ENCODE measurements at places on chromosomes 1 and 21.

- no peak for DNase-seq
Measured at GRCh38 chr1:168234846-168235547, 9.2 kb downstream of the SFT2D2 start.

GRCh38 chr21:43609501-43610340, 49.6 kb downstream of the HSF2BP start:
- no peak for DNase-seq

DNA sequence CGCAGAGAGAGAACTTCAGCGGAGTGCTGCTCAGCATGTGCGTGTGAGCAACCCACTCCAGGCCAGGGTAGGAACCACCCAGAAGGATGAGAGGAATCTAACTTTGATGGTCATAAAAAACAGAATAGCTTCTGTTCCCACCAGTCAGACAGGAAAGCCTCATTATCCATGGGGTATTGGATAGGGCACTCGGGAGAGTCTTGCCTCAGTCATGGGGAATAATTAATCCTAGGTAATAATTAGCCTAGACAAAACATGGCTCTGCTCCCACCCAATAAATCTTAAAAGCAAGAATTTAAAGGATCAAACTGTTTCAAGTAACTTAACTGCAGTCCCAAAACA, 35.3 kb downstream of the LDLRAD1 start:
- no peak for DNase-seq

GRCh38 chr1:210292231-210292871, 36.4 kb upstream of the HHAT start:
- peak; percentile 64 for DNase-seq

- DNase-seq: no peak
Measured at GRCh38 chr1:232547938-232548484, 81.9 kb downstream of the SIPA1L2 start.

DNA sequence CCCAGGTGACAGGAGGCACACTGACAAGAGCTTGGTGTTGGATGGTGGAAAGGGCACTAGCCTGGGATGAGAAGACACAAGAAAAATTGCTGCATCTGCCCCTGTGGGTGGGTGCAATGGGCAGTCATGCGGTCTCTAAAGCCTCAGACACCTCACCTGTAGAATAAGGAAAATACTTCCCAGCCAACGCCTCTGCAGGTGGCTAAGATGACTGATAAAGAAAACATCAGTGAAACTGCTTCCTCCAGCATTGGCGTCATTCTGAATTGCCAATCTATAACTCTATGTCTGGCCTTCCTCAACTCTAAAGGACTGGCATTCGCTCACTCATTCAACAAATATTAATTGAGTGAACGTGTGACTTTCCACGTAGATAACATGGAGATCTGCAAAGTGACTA, 100.4 kb upstream of the F3 start:
- DNase-seq: no peak

- DNase-seq: peak; percentile 84
Measured at GRCh38 chr1:155005076-155006011, 2.7 kb downstream of the ZBTB7B start.

DNA sequence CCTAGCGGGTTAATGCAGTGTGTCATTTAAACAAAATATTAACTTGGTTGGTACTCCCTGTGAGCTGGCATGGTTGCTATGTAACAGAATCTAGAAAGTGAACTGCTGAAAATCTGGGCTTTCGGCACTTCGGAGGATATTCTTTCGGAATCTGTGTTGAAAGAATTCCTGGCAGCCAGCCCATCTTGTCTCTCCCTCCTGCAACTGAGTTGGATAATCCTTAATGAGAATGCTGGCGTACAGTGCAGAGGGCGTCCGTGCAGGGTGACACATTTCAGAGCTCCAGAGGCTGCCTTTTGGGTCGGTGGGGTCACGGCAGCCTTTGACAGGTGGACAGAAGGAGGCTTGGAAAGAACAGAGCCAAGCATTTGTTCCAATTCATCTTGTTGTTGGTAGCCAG, 3.7 kb downstream of the KAZN start:
- DNase-seq: peak; percentile 80

- no peak for DNase-seq
Measured at GRCh38 chr21:44441581-44442265, 13.6 kb upstream of the LRRC3 start.

DNA sequence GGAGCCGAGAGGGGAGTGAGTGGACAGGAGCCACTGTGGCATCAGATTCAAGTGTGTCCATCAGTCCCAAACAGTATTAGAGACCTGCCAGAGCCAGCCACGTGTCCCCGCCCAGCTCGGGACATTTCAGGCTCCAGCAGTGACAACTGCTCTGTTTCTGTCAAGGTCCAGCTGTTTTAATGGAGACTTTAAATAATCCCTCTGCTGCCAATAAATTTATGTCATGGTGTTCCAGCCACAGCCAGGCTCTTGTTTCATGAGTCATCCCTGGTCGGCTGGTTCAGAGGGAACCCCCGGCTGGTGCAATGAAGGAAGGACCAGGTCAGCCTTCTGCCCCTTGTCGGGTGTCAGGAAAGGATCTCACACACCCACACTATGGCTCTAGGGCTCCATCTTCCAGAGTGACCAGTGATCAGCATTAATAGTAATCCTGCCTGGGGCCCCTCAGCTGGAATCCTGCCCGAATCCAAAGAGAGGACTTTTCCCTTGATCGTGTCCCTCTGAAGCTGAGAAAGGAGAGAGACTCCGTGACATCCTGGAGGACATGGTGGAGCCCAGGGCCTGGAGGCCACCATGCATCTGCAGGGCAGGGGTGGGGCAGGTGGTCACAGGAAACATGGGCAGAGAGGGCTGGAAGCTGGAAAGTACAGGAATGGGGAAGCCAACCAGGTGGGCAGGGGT, 197.3 kb downstream of the MATN1 start:
- peak; percentile 71 for DNase-seq

GRCh38 chr21:42807938-42808613, 71.3 kb downstream of the WDR4 start:
- no peak for DNase-seq

DNA sequence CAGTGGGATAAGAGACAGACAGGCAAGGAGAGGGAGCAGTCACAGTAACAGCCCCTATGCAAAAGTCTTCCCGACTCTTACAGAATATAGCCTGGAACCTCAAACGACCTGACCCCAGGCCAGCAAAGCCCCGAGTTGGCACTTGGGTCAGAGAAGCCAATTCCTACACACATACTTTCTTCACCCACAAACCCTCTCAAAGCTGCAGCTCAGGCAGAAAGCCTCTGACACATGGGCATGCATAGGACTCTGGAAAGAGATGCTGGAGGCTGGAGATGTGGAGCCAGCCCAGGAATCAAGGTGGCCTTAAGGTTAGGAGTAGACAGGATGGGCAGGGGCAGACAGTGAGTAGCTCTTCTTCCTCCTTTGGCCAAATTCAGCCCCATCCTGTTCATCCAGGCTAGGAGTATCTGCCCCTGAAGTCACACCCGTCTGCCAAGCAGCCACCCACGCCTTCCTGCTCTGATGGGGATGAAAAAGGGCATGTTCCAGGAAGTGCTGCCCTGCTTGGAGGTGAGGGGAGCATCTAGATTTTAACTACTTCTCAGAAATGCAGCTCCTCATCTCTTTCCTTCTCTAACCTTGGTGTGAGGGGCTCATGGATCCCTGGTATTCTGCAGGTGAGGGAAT, 7.8 kb downstream of the SLC41A1 start:
- DNase-seq: no peak

All from right atrium auricular region (tissue), 2 donors.